Omental fat pad (tissue), 4 donors: ENCODE measurements at places on chromosomes 5 and 9. TPM values are rescaled to one million over a fixed set of nuclear protein-coding genes. Genes with fewer than 3 reads are reported as not detected.

Gene KCNIP1
- not detected for total RNA-seq

Gene GLRA1
- total RNA-seq: not detected

Gene EXD3
- total RNA-seq: 18.3 TPM

Gene SPINK5
- not detected for total RNA-seq

Gene PRUNE2
- 13.4 TPM for total RNA-seq

Gene IFNA21
- total RNA-seq: not detected

Gene ADGRD2
- not detected for total RNA-seq

Gene ARL14EPL
- total RNA-seq: not detected

Gene IL13
- total RNA-seq: not detected

Gene FGD3
- 7.2 TPM for total RNA-seq

Gene KIF24
- total RNA-seq: 0.65 TPM

Gene STPG3
- total RNA-seq: not detected

Gene SLC45A2
- not detected for total RNA-seq

Gene FAM170A
- not detected for total RNA-seq

Gene FAM193B
- total RNA-seq: 43.3 TPM

Gene SPRY4
- 43.8 TPM for total RNA-seq

Gene KYAT1
- total RNA-seq: 4.4 TPM

Gene STK32A
- total RNA-seq: 0.48 TPM

Gene GAPT
- 1.8 TPM for total RNA-seq

Gene OSMR
- 110 TPM for total RNA-seq

Gene TTC23L
- total RNA-seq: not detected

Gene ARL10
- total RNA-seq: 12.1 TPM

Gene VAV2
- 4.0 TPM for total RNA-seq

Gene SLC36A3
- not detected for total RNA-seq

Gene ISOC1
- 24.5 TPM for total RNA-seq

Gene PDCD1LG2
- total RNA-seq: 4.1 TPM

Gene ZNF169
- total RNA-seq: 18.6 TPM

Gene PLAC8L1
- not detected for total RNA-seq

Gene ARHGEF39
- 0.65 TPM for total RNA-seq

Gene PHF24
- total RNA-seq: 0.28 TPM

Gene SLC1A3
- 157 TPM for total RNA-seq

Gene PRDM9
- total RNA-seq: not detected

Gene ZBTB26
- total RNA-seq: 7.3 TPM

Gene DIPK1B
- 12.8 TPM for total RNA-seq

Gene SPINK6
- not detected for total RNA-seq
